CD14-positive monocyte (primary cell): ENCODE measurements at places on chromosomes 5 and 9. TPM values are rescaled to one million over a fixed set of nuclear protein-coding genes. Genes with fewer than 3 reads are reported as not detected.
A peak's percentile ranks its signal among the peaks of the same experiment; 100 is the strongest.

PIP5K1B gene
- 0.18 TPM for polyA plus RNA-seq

C9orf50 gene
- not detected for polyA plus RNA-seq

IQGAP2 gene
- polyA plus RNA-seq: 22.4 and 50.9 TPM in 2 replicates

SLC25A48 gene
- polyA plus RNA-seq: not detected

DNA sequence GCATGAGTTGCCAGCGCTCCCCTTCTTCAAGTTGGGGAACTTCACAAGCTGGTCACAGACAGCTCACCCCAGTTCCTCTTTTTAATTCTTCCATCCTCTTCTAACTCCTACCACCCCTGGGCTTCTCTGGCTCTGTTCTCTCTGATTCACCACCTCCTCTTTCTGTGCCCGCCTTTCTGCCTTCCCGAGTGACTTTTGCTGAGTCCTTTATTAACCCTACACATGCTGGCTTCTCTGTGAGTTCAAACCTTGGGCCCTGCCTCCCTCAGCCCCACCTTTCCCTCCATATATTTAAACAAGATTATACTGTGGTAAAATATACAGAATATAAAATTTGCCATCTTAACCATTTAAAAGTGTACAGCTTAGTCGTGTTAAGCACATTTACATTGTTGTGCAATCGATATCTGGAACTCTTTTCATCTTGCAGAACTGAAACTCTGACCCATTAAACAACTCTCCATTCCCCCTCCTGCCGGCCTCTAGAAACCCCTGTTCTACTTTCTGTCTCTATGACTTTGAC lies 32.0 kb downstream of the SLC46A2 start:
- DNase-seq: peak; percentile 95
- no peak overlapping the region for H3K4me3 ChIP-seq
- H3K4me1 ChIP-seq: peaks cover 93% of the 10 kb centered on the region
- peak overlapping the region; percentile 82 for H3K27ac ChIP-seq

GRCh38 chr5:123157791-123158581 lies 68.9 kb downstream of the PRDM6 start:
- H3K27me3 ChIP-seq: no peaks in the 10 kb centered on the region
- H3K4me1 ChIP-seq: no peaks in the 10 kb centered on the region
- H3K27ac ChIP-seq: no peak overlapping the region
- H3K4me3 ChIP-seq: no peak overlapping the region
- H3K36me3 ChIP-seq: no peaks in the 10 kb centered on the region

DNA sequence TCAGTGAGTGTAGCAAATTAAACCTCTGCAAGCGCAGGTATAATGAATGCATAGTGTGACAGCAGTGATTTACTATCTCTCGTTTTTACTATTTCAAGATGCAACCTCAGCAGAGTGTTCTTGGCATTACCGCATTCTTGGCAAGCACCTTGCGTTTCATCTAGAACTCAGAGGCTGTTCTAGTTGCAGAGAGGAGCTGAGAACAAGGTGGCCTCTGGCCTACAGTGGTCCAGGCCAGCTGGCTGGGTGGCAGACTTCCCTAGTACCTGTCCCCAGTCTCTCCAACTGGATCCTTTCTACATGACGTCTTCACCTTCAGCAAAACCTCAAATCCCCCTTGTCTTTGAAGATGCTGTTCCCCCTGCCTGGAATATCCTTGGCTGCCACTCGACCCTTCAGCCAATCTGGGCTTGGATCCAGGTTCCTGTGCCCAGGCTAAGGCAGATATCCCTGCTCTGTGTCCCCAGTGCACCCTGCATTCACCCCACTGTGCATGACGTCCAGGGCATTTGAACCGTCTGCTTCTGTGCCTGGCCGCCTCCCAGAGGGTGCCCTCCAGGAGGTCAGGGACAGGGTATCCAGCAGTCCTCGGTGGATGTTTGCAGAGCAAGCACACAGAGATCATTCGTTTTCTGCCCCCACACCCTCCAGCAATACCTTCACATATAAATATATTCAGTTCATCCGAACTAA lies 120.4 kb upstream of the CPEB4 start:
- H3K4me1 ChIP-seq: peaks cover 55% of the 10 kb centered on the region
- no peaks in the 10 kb centered on the region for H3K27me3 ChIP-seq
- no peak for DNase-seq
- H3K27ac ChIP-seq: no peak overlapping the region
- no peak overlapping the region for H3K4me3 ChIP-seq
- no peaks in the 10 kb centered on the region for H3K36me3 ChIP-seq

GRCh38 chr5:2738156-2738699 lies 13.2 kb downstream of the IRX2 start:
- no peak overlapping the region for H3K4me3 ChIP-seq
- H3K27me3 ChIP-seq: peaks cover 78% of the 10 kb centered on the region
- H3K36me3 ChIP-seq: no peaks in the 10 kb centered on the region
- H3K4me1 ChIP-seq: no peaks in the 10 kb centered on the region

DNA sequence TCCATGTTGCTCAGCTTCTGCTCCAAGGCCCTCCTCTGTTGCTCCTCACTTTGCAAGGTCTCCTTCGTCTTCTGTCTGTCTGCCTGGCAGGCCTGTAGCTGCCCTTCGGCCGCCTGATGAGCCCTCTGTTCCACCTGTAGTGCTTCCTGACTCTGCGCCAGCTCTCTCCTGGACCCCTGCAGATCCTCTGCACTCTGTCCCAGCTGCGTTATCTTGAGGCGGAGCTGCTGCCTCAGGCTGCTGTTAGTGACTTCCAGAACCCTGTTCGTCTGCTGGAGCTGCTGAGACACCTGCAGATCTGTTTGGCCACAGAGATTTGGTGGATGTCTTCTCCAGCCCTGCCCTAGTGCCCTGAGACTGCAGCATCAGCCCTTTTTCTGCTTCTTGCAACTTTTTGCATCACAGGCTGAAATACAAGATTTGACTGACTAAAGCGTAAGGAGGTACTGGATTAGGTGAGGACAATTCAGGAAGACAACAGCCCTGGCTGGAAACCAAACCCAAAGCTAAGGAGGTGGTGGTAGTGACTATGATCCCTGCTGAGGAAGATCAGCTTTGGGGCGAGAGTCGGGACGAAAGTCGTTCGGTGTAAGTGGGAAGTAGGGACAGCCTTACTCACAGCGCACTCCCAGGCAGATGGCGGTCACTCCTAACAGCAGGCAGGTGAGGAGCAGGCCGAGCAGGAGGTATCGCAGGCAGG lies 2.1 kb downstream of the CD72 start:
- no peak for DNase-seq
- H3K4me3 ChIP-seq: no peak overlapping the region
- H3K27me3 ChIP-seq: no peaks in the 10 kb centered on the region
- no peaks in the 10 kb centered on the region for H3K36me3 ChIP-seq

DNA sequence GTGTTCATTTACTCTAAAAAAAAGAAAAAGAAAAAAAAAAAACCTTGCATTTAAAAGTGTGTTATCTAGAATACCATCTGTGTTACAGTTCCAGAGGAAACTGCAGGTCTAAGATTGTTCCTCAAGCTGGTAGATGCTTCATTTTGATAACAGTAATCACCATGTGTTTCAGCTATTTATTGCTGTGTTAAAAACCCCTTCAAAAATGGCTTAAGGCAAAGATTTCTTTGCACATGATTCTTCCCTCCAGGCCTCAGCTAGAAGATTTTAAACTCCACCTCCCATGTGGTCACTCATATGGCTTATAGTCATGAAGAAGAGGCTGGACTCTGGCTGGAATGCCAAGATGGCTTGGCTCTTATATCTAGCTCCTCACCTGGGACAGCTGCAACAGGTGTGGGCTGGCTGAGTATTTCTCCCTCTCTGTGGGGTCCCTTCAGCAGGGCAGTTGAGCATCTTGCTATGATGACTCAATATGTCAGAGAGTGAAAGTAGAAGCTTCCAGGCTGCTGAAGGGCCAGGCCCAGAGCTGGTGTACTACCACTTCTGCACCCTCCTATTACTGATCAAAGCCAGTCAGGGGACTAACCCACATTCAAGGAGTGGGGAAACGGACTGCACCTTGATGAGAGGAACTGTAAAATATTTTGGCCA lies 920.4 kb upstream of the DMAC1 start:
- no peak overlapping the region for H3K4me3 ChIP-seq
- no peak overlapping the region for H3K27ac ChIP-seq
- no peaks in the 10 kb centered on the region for H3K4me1 ChIP-seq
- H3K36me3 ChIP-seq: no peaks in the 10 kb centered on the region
- H3K27me3 ChIP-seq: no peaks in the 10 kb centered on the region

DNA sequence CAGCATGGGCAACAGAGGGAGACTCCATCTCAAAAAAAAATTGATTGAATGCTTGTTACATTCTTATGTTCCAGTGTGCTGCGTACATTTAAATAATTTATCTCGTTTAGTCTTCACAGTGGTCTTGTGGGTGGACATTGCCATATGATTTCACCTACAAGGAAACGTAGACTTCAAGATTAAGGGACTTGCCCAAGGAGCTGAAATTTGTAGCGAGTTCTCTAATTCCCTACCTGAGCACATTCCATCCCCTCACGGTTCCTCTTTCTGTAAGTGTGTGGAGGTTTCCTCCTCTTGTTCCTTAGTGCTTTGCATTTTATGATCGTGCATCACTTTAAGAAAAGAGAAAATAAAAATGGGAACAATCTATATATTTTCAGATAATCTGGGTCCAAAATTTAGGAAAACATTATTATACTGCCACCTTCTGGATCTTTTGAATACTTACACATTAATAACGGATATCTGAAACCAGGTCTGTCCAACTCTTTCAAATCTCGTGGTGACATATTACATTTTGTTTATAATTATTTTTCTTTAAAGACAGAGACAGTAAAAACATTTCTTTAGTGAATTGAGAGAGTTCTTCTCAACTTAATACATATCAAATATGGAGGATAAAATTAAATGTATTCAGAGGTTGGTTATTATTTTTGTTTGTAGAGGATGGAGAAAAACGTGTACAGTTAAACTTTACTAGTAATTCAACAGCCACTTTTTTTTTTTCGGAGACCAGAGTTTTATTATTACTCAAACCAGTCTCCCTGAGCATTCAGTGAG lies 29.9 kb upstream of the C7 start:
- H3K4me1 ChIP-seq: no peaks in the 10 kb centered on the region
- no peak overlapping the region for H3K27ac ChIP-seq
- DNase-seq: no peak
